ENCODE measurements at places on chromosomes 1 and 21.

GRCh38 chr1:121458291-121459048 lies 273.7 kb downstream of the SRGAP2C start:
- no peak for DNase-seq

- DNase-seq: no peak
Measured at GRCh38 chr1:65425006-65425405, 4.5 kb downstream of the LEPR start.

DNA sequence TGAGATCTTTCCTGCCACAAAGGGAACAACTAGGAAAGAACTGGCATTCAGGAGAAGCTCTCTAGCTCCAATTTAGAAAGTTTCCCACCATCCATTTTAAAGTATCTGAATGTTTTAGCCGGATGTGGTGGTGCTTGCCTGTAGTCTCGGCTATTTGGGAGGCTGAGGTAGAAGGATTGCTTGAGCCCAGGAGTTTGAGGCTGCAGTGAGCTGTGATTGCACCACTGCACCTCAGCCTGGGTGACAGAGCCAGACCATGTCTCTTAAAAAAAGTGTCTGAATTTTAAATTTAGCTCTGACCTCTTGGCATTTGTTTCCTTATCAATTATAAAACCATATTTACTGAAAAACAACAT lies 67.2 kb downstream of the RPAP2 start:
- no peak for DNase-seq

- DNase-seq: peak; percentile 37
Measured at GRCh38 chr1:112618114-112618720, 724 bp downstream of the ST7L start.

- no peak for DNase-seq
Measured at GRCh38 chr1:26787381-26787705, 407 bp upstream of the PIGV start.

DNA sequence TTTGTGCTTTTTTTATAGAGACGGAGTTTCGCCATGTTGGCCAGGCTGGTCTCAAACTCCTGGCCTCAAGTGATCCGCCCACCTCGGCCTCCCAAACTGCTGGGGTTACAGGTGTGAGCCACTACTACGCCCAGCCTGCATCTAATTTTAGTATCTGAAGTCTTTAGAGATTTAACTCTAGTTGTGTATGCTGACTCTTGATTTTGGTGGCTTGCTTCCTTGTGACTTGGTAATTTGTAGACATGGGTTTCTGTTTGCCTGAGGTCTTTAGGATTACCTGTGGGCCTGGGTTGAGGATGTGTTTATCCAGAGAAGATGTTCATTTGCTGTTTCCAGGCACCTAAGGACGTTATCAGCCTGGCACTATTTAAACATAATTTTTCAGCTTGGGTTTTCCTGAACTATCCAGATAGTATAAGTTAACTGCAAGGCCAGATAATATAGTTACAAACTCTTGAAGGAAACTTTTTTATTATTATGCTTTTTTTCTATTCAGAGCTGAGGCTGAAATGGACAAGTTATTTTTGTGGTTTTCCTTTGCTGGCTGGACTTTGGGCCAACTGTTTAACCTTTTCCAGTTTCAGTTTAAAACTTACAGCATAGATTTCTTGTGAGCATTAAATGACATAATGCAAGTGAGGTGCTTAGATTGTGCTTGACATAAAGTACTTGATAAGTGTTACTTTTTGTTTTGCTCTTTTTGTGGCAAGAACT lies 7.5 kb upstream of the VASH2 start:
- DNase-seq: no peak

DNA sequence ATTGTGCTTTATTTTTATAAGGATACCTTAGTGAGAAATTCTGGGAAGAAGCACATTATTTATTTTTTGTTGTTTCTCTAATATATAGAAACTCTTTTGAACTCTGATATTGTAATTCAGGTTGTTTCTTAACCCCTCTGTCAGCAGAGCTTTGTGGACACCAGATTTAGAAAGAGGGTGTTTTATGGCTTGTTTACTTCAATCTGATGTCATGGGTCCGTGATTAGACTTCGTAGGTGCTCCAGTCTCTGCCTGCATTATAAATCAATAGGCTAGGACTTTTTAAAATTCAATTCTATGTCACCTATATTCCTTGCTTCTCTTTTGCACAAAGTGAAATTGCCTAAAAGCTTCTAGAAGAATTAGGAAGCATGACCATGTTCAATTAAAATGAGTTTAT lies 47.3 kb upstream of the CCDC190 start:
- DNase-seq: no peak

DNA sequence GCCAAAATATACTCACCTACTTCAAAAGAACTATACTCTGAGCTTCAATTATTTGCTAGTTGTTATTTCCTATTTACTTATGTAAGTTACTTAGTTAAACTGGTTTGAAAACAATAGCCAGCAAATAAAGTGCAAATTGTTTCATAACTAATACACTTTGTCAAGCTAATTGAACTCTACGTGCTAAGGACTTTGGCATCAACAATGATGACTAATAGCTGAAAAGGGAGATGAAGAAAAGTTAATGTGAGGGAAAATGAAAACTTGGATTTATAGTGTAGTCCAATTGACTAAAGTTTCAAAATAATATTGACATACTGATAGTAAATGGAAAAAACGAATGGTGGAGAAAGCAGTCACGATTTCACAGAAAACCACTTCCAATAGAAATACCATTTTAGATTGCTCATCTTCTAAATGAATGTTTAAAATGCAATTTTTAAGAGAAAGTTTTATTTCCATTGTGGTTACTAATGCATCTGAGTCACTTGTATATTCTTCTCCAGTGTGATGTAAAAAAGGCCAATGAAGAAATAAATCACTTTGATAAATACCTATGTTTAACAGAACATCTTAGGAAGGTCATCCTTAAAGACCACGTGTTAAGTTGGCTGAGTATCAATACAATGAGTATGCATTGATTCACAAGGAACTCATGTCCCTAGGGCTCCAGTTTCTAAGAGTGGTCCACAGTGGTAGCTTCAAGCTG lies 455.2 kb downstream of the LTN1 start:
- no peak for DNase-seq

GRCh38 chr1:184630679-184631060 lies 124.0 kb downstream of the EDEM3 start:
- no peak for DNase-seq

- DNase-seq: peak; percentile 82
Measured at GRCh38 chr21:38386967-38387366, 111.3 kb downstream of the ERG start.

DNA sequence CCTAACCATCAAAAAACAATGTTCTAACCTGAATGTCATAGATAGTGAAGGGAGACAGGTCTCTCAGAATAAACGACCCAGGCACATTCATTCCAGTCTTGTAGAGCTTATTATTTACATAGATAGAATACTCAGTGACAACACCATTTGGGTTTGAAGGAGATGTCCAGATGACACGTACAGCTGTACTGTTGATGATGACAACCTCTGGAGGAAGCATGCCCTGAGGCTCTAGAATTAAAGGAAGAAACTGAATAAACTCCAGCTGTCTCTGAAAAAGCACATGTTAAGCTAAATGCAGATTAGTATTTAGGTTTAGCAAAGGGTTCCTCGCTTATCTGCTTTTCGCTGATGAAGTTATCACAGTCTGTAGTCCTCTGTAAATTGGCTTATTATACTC lies 277.2 kb downstream of the KCTD3 start:
- DNase-seq: no peak

- DNase-seq: no peak
Measured at GRCh38 chr1:40820251-40820797, 36.7 kb downstream of the KCNQ4 start.

- DNase-seq: no peak
Measured at GRCh38 chr1:184664661-184665060, 90.0 kb downstream of the EDEM3 start.

- no peak for DNase-seq
Measured at GRCh38 chr1:90007979-90008404, 13.1 kb downstream of the ZNF326 start.

DNA sequence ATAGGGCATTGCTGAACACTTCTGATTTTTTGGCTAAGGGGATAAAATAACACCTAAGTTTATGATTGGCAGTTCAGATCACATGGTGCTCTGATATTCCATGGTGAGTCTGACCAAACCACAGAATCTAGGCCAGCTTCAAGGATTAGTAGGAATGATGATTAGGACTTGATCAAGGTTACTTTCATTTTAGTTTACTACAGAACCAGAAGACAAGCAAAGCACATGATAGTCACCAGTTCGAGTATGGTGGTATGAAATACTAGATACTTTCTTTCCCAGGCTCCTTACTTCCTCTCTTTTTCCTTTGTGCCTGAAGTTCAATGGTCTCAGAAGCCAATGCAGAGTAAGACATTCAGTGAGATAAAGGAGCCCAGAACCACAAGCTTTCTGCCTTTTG lies 26.6 kb downstream of the S100A10 start:
- no peak for DNase-seq

GRCh38 chr1:160853754-160854153 lies 8.9 kb downstream of the CD244 start:
- DNase-seq: no peak

DNA sequence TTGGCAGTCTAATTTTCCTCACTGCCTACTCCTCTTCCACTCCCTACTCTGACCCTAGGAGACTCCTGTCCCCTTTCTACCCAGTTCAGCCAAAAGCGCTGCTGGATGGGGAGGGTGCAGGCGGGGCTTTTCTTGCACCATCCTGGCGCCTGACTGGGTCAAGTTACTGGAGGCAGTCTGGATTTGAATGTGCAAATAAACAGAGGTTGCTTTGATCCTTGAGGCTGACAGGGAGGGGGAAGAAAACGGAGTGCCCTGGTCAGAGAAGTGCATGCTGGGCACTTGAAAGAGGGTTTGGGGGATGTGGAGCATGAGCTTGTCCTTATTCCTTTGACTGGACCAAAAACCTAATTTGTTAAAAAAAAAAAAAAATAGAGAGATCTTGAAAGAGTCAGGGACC lies 76.8 kb upstream of the SOX13 start:
- no peak for DNase-seq

GRCh38 chr1:93448983-93449804 lies 1.3 kb downstream of the FNBP1L start:
- no peak for DNase-seq

DNA sequence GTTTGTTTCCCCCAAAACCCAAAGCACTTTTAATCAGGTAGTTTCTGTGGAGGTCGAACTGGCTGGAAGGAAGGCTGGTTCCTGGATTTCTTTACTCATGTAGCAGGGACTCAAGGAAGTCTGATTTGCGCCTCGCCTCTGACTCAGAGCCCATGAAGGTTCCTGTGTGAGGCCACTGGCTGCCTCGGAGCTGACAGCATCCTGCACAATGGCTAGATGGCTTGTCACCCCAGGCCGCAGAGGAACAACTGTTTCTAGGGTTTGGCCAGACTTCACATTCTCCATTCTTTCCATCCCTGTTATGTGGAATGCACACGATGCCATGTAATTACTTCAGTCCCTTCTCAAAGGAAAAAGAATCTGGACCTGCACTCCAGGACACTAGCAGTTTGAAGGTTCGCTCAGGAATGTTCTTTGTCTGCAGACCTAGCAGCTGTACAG lies 39.1 kb upstream of the PRSS38 start:
- no peak for DNase-seq

DNA sequence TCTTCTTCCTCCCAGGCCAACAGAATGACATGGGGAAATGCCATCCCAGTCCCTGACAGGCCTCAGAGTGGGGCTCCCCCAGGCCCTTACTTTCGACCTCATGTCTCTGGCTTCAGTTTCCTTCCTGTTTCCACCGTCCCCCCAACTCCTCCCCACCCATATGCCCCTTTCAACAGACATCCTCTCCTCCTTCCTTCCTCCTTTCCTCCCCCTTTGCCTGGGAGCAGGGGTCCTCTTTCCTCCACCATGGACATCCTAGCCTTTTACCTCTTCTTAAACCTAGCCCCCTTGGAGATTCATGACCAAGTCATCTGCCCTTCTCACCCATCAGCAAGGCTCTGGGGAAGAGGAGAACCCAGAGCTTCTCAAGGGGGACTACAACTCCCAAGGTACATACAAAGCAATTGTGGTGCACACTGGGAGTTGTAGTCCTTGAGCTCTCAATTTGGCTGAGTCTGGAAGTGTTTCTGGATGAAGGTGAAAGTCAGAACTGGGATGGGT lies 4.0 kb downstream of the ZBTB7B start:
- DNase-seq: no peak

DNA sequence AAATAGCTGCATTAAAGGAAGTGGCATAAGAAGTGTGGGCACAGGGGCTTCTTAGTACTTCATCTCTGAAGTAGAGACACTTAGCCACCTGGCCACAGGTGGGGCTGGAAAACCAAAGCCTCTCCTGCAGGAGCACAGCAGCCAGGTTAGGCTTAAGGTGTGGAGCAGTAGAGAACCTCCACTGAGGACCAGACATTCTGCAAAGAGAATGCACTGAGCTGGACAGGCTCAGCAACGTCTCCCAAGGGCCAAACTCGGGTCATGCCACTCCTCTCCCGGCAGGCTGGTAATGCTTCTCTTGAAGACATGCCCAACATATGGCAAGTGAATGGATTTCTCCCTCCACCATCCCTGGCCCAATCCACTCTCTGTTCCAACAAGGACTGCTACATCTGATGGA lies 33.0 kb upstream of the LRRC38 start:
- DNase-seq: no peak

DNA sequence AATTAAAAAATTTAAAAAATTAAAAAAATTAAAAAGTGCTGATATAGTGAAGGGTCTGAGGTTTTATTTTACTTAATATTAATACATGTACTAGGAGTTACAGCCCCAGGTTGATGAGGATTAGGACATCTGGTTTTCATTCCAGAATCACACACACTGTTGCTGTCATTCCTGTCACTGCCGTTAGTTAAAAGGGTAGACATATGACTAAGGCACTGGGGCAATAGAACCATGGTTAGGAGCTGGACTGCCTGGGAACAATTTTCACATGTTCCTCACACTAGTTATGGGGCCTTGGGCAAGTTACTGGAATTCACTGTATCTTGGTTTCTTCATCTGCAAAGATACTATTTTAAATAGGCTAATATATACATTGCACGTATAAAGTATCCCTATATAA lies 191.8 kb upstream of the DPYD start:
- no peak for DNase-seq

GRCh38 chr1:218983848-218984247 lies 189.8 kb upstream of the LYPLAL1 start:
- DNase-seq: no peak

DNA sequence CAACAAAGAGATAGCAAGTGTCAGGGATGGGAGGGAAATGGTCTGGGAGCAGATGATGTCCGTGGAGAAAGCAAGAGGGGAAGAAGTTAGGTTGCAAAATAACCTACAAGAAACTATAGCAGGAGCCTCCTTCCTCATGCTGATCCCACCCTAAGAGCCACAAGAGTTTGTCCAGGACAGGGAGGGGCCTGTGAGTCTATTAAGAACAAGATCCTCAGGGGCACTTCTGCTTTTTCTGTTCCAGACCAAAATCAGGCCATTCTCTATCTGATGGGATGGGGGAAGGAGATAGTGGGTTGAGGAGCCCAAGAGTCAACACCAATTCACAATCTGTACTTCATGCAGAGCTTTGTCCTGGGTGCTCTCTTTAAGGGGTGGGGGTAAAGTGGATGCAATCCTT lies 7.7 kb upstream of the ATP1A4 start:
- DNase-seq: peak; percentile 52

- DNase-seq: no peak
Measured at GRCh38 chr1:154091706-154092105, 63.2 kb downstream of the NUP210L start.

Data from hematopoietic multipotent progenitor cell (in vitro differentiated cells).